ENCODE measurements at places on chromosomes 7 and 10.

DNA sequence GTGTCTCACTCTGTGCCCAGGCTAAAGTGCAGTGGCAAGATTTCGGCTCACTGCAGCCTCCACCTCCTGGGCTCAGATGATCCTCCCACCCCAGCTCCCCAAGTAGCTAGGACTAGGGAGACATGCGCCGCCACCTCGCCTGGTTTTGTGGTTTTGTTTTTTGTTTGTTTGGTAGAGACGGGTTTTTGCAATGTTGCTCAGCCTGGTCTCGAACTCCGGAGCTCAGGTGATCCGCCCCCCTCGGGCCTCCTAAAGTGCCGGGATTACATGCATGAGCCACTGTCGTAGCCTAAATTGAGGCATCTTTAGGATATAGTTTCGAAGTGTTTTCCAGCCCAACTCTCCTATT lies 781 bp downstream of the ZNF727 start:
- no peak for DNase-seq

- no peak for DNase-seq
Measured at GRCh38 chr7:16430133-16430532, 8.8 kb upstream of the CRPPA start.

DNA sequence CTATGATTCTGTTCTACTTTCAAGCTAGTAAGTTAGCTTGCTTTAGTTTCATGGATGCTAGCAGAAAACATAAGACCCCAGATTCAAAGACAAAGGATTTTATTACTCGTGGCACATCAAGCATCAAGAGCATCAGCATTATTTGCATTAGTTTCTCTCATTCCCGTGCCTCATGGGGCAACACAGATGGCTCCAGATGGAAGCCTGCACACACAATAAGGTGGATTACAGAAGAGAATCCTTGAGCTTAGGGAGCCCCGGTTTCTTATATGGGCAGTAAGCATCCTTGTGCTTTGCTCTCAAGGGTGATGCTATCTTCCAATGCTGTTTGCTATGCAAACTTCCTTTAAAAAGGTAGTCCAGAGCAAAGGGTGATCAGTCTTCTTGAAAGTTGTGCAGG lies 10.7 kb upstream of the CAPZA2 start:
- no peak for DNase-seq

GRCh38 chr10:45180946-45181875 lies 134.2 kb downstream of the OR13A1 start:
- peak; percentile 36 for DNase-seq

GRCh38 chr10:89355394-89355931 lies 22.4 kb upstream of the IFIT1B start:
- peak; percentile 28 for DNase-seq

DNA sequence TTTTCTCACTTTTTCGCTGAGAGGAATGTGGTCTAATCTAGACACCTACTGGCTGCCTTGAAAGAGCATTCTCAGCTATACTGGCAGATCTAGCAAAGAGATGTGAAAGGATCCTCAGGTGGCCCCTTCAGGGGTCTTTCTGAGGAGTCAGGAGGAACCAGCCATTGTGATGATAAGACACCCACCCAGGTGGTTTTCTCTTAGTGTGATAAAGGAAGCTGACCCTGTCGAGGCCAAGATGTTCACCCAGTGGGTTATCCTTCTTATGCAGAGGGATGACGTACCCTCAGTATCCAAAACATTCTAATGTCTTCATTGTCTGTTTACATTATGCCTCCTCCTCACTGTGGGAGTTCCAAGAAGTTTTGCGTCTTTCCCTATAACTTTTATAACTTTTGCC lies 98.3 kb upstream of the LRGUK start:
- DNase-seq: no peak

DNA sequence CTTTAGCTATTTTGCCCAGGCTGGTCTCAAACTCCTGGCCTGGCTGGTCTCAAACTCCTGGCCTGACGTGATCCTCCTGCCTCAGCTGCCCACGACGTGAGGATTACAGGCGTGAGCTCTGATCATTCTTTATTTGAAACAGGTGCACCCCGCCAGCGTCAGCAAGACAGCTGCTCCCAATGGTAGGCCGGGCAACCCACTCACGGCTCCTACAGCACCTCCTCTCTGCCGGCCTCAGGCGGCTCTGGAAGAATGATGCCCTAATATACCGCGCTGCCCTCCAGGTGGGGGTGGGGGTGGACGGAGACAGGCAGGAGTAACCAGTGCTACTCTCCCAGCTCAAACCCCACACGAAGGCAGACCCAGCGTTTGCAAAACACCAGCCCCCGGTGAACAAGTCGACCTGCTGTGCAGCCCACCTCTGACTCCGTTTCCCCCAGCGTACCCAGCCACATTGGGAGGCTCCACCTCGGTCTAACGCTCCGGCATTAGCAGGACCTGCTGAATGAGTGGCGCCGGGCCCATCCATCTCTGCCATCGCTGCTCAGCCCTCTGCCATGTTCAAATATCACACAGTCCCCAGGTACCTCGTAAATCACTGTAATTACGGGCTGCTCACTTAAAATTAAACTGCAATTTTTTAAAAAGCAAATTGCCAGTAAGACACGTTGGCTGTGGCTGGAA lies 148.6 kb downstream of the ELFN1 start:
- DNase-seq: no peak

Measured in fibroblast of skin of scalp (primary cell).